ENCODE measurements at places on chromosomes 4 and X. TPM values are rescaled to one million over a fixed set of nuclear protein-coding genes. Genes with fewer than 3 reads are reported as not detected.

FAM184B gene
- polyA plus RNA-seq = 0.02 TPM

ZIC3 gene
- polyA plus RNA-seq = not detected

ASMT gene
- polyA plus RNA-seq = 0.07 TPM

SLBP gene
- 24.1 TPM for polyA plus RNA-seq

RPL10 gene
- 6,483 TPM for polyA plus RNA-seq

AFF2 gene
- polyA plus RNA-seq = 2.0 TPM

PCSK1N gene
- 53.2 TPM for polyA plus RNA-seq
